ENCODE measurements at places on chromosomes 7 and 10. TPM values are rescaled to one million over a fixed set of nuclear protein-coding genes. Genes with fewer than 3 reads are reported as not detected.

ENTPD1 gene
- total RNA-seq = not detected

GPR26 gene
- total RNA-seq = not detected

HABP2 gene
- 0.10 TPM for total RNA-seq

ASIC3 gene
- total RNA-seq = 11.7 TPM

PLA2G12B gene
- not detected for total RNA-seq

GBX1 gene
- total RNA-seq = not detected

RSBN1L gene
- 6.9 TPM for total RNA-seq

MCM10 gene
- 21.2 TPM for total RNA-seq

SVOPL gene
- not detected for total RNA-seq

FAM13C gene
- 0.08 TPM for total RNA-seq

ACTR3C gene
- total RNA-seq = not detected

MEOX2 gene
- total RNA-seq = not detected

SLC18A2 gene
- total RNA-seq = not detected

TRIL gene
- total RNA-seq = not detected

EGR2 gene
- 0.33 TPM for total RNA-seq

ACSL5 gene
- 0.13 TPM for total RNA-seq

TMEM236 gene
- 0.08 TPM for total RNA-seq

MIOS gene
- total RNA-seq = 18.2 TPM

ADIRF gene
- not detected for total RNA-seq

CALN1 gene
- total RNA-seq = not detected

ANKRD61 gene
- total RNA-seq = 0.51 TPM

SPDYE1 gene
- total RNA-seq = not detected

LRIT1 gene
- total RNA-seq = not detected

NKX1-2 gene
- total RNA-seq = not detected

MAT1A gene
- total RNA-seq = 0.05 TPM

MACC1 gene
- total RNA-seq = not detected

NEUROD6 gene
- not detected for total RNA-seq

ZFAND4 gene
- 5.2 TPM for total RNA-seq

ARHGEF5 gene
- 2.5 TPM for total RNA-seq

TRIM73 gene
- total RNA-seq = 1.2 TPM

ZNF488 gene
- total RNA-seq = 14.5 TPM

NPM3 gene
- total RNA-seq = 117 TPM

CCNY gene
- total RNA-seq = 51.5 TPM
